Left lung (tissue), 14 donors: ENCODE measurements at places on chromosomes 5 and 9.

DNA sequence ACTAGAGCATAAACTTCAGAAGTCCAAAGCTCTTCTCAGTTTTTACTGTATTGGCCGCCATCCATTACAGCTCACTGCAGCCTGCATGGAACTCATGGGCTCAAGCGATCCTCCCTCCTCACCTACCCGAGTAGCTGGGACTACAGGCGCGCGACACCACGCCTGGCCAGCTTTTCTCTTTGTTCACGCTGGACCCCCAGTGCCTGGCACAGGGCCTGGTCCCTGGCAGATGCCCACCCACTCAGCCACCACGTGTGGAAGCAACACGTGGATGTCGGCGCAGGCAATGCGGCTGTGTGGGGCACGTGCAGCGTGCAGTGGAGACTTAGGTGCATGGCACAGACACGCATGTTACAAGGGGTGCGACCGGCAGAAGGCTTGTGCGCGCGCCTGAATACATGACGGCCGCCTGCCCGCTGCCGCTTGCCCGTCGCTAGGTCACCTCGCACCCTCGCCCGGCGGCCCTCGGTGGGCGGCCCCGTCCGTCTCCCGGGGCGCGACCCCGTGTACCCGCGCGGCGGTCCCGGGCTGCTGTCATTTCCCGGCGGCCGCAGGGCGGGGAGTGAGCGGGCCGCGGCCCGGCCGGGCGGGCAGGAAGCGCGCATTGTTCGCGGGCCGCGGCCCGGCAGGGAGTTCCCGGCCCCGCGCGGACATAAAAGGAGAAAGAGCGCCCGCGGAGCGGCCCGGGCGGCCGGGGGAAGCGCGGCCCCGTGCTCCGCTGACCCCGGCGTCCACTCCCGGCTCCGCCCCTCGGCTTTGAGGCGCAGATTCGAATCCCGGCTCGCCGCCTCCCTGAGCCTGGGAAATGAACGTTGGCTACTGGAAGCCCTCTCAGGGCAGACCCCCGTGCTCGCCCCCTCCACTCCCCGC is 24.1 kb upstream of the PTGS1 start:
- DNase-seq, result peak; percentile 26

DNA sequence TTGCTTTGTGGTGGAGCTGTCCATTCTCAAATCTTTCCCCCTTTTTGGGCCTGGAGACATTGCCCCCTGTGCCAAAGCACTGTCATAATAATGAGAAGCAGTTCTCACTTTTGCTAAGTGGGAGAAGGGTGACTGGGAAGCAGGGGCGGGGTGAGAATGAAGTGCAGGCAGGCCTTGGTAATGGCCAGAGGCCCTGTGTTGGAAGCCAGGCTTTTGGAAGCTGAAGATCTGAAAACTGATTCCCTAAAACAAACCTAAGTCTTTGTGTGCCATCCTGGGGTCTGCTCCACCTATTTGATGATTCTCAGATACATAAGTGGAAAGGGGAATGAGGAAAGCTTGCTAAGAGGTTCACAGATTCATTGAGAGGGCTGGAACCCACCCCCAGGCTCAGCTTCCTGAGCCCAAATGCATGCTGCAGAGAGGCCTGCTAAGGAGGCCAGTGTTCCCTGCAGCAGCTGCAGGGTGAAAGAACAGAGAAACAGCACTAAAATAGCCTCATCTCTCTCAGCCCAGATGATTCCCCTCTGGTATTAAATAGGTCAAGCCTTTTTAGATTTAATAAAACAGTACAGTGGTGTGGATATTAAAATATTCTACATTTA is 75.0 kb downstream of the NSG2 start:
- DNase-seq, result no peak

DNA sequence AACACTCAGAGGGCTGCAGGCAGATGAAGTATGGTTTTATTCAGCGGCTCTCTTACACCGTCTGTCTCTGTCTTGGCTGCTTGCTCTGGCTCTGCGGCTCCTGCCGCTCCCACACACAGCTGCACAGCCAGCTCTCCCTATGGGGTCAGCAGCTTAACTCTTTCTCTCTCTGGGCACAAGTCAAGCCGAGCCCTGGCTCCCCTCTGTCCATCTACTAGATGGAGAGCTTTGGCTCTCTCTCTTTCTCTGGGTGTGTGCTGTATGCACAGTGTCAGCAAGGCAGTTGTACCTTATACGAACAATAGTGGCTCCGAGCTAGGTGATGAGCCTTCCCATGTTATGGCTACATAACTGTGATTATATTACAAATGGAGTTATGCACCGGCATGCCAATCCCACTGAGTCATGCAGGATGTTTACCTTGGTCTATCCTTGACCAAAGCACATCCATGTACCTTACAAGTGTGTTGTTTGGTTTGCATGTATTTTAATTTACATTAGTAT is 19.3 kb upstream of the PPP2CA start:
- no peak for DNase-seq

- DNase-seq, result peak; percentile 95
Measured at GRCh38 chr5:68214482-68215207, 911 bp upstream of the PIK3R1 start.

- DNase-seq, result no peak
Measured at GRCh38 chr9:116264361-116264760, 110.8 kb downstream of the PAPPA start.

DNA sequence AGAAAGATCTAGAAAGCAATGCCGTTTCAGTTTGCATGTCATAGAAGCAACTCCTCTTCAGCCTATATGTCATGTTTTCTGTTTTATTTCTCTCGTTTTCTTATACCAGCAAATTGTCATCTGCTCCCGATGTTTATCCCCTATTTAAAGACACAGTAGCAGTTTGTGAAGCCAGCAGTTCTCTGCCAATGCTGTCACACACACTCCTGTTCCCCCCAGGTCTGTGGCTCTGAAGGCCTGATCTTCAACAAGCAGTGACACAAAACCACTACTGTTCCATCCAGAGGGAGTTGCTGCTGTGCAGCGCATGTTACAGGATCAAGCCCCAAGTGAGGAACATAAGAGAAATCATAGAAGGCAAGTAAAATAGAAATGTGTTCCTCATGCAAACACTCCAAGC is 364.1 kb upstream of the SLC30A5 start:
- DNase-seq, result no peak

- DNase-seq, result peak; percentile 16
Measured at GRCh38 chr5:50853151-50853550, 186.7 kb downstream of the PARP8 start.

DNA sequence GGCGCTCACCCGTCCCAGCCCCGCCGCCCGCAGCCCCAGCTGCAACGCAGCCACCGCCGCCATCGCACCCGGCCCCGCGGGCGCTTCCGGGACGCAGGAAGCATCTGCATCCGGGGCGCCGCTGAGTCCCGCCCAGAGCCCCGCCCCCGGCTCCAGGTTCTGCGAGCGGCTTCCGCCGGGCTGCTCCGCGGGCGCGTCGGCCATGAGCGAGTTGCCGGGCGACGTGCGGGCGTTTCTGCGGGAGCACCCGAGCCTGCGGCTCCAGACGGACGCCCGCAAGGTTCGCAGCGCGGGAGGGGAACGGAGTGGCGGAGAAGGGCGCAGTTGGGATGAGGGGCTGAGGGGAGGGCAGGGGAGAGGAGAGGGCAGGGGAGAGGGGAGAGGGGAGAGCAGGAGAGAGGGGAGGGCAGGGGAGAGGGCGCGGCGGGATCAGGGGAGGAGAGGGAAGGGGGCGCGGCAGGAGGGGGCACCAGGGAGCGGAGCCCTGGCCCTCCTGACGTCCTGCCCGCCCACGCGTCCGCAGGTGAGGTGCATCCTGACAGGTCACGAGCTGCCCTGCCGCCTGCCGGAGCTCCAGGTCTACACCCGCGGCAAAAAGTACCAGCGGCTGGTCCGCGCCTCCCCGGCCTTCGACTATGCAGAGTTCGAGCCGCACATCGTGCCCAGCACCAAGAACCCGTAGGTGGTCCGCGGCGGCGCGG is at the start of the genes SURF1 and SURF2:
Gene SURF1 (minus strand): TSS at position 97 of the 701 bp plus-strand sequence. CDS start 34 bp downstream, at position 63.
Gene SURF2 (plus strand): TSS at position 160 of the 701 bp plus-strand sequence. CDS start 43 bp downstream, at position 203.
- peak; percentile 87 for DNase-seq

- no peak for DNase-seq
Measured at GRCh38 chr5:124718380-124718789, 28.1 kb downstream of the ZNF608 start.

DNA sequence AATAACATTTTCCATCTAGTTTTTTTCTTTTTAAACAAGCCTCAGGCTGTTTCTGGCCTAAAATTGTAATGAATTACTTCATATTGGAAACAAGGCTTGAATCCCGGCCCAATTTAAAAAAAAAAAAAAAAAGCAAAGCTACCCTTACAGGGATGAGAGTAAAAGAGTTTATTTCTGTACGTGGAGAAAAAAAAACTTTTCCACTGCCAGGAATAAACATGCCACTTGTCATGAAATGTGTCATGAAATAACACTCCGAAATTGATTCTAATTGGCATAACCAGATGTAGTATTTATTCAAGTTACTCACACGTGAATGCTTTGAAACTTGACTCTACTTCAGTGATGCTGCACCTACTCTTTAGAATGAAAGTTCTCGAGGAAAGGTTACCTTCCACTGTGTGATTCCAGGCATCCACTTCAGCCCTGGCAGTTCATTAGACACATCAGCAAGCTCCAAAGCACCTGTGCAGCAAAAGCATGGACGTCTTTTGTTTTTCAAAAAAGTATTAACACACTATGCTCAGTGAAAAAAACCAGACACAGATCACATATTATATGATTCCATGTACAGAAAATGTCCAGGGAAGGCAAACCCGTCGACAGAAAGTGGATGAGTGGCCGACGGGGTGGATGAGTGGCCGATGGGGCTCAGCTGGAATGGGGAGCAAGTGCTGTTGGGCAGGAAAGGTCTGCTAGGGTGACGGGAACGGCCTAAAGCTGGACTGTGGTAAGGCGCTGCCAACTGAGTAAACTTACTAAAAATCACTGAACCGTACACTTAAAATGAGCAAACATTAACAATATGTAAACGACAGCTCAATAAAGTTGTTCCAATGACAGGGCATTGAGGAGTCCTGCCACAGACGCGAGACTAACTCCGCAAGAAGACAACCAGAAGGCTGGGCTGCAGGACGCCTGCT is 21.2 kb downstream of the NSUN2 start:
- no peak for DNase-seq

DNA sequence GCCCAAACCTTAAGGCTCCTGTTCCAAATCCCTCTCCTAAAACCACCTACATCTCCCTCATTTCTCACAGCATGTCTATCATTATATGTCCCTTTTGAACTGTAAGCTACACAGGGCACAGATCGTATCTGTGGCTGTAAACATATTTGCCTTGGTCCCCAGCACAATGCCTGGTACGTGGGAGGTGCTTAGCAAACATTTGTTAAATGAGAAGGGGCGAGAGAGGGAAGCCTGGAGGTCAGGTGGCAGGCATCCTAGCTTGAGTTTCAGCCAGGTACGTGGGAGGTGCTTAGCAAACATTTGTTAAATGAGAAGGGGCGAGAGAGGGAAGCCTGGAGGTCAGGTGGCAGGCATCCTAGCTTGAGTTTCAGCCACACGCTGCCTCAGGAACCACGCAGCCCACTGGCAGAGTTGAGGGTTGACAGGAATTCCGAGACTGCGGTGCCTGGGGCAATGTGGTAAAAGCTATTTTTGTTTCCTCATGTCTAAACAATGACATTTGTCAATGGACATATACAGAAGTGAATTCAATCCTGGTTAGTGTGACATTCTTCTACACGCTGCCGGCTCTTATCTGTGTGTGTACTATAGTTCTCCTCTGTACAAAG is 113.6 kb downstream of the EFNA5 start:
- DNase-seq, result no peak

GRCh38 chr9:38018958-38019602 is 49.9 kb downstream of the SHB start:
- DNase-seq, result peak; percentile 69

DNA sequence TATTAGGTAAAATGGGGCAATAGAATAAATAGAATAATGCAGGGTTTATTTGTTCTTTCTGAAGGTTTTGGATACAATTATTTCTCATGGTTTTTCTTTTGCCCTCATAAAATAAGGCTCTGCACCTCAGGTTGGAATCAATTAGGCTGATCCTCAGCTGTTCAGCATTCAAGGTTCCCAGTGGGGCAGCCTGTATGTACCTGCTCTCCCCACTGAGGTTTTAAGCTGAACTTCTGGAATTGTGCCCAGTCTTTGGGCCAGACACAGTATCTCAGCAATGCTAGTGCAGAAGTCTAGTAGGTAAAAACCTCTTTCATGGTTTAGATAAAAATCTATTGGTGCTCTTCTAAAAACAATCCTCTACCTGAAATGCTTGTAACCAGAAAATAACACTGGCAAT is 98.0 kb downstream of the EDIL3 start:
- no peak for DNase-seq

DNA sequence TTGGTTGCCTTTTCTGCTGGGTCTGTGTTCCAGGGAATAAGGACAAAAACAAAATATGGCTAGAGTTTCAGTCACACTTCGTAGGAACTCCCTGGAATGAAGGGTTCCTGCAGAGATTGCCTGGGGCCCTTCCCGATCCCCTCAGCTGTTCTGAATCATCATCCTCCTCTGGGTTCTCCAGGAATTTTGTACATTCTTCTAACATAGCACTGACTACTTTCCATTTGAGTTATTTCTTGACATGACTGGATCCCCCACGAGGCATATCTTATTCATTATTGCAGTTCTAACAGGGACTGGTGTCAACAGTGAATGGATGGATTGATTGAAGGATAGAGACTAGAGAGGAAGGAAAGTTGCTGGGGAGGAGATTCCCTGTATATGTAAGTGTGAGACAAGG is 49.2 kb upstream of the TNC start:
- DNase-seq, result no peak

DNA sequence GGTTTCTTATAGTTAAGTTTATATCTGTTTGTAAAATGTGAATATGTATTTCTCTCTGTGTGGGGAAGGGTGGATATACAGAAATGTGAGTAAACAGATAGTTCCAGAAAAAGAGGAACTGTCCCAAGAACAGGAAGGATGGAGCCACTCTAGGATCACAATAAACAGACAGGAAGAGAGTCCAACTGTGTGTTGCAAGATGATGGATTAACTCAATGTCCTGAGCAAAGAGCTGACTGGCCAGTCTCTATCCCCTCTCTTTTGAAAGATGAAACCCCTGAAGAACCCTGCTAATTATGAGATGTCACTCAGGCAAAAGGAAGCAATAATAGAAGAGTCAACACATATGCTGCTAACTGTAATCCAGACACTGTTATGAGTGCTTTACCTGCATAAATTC is 202.7 kb downstream of the SEMA6A start:
- no peak for DNase-seq

GRCh38 chr9:69593301-69593700 is 78.9 kb downstream of the APBA1 start:
- DNase-seq, result no peak

GRCh38 chr9:124066783-124067577 is 55.4 kb downstream of the LHX2 start:
- no peak for DNase-seq
